NCI-H2081 (cell line): ENCODE measurements at places on chromosomes 6 and 20.

- no peak for DNase-seq
Measured at GRCh38 chr6:39416026-39416425, 93.5 kb upstream of the KCNK16 start.

GRCh38 chr20:16308754-16309153 lies 264.5 kb downstream of the KIF16B start:
- DNase-seq, result no peak

GRCh38 chr20:31933698-31934097 lies 18.1 kb downstream of the PDRG1 start:
- DNase-seq, result no peak

- DNase-seq, result no peak
Measured at GRCh38 chr6:56856036-56856580, 98.8 kb upstream of the BEND6 start.

DNA sequence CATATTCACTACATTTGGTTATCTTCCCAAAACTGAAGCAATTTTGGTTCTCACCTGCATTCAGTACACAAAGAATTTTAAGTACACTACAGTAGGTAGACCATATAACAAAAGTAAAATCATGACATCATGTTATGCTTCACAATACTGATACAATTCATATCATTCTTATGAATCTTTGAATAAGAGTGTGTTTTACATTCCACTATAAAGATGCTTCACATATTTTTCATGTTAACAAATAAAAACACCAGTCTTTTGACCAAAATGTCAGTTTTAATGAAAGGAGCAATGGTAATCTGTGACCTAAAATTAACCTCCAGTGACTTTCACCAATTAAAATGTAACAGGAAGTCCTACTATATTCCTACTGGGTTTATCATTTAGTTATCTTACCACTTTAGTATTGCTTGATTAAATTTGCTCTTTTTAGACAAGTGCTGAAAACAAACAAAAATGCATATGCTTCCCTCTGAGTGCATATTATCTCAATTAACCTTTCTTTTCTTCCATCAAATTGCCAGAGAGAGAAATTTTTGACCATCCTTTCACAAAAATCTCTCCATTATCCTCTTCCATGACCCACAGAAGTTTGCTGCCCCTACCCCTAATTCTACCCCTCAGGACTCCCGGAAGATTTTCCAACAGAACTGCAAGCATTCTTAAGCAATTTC lies 49.3 kb downstream of the PHIP start:
- no peak for DNase-seq

GRCh38 chr6:107323133-107323785 lies 136.1 kb downstream of the PDSS2 start:
- DNase-seq, result no peak

DNA sequence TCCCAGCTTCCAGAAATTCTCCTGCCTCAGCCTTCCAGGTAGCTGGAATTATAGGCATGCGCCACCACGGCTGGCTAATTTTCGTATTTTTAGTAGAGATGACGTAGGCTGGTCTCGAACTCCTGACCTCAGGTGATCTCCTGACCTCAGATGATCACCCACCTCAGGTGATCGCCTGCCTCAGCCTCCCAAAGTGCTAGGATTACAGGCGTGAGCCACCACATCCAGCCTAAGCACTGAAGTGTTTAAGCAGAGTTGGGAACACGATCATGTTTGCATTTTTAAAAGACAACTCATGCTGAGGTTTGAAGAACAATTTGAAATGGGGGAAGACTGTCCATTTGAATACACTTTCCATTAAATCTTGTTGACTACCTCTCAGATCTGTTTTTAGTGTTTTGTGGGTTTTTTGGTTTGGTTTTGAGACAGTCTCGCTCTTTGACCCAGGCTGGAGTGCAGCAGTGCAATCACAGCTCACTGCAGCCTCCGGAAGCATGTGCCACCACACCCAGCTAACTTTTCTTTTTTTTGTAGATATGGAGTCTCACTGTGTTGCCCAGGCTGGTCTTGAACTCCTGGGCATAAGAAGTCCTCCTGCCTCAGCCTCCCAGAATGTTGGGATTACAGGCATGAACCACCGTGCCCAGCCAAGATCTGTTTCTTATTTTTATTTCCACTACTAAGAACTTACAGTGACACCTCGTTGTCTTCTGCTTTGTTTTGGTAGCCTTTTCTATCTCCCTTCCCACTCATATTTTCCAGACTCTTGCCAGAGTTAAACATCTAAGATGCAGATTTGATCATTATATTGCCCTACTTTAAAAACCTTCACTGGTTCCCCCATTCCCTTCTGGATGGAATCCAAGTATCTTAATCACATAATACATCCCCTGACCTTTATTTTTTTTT lies 5.5 kb downstream of the CASP8AP2 start:
- no peak for DNase-seq

DNA sequence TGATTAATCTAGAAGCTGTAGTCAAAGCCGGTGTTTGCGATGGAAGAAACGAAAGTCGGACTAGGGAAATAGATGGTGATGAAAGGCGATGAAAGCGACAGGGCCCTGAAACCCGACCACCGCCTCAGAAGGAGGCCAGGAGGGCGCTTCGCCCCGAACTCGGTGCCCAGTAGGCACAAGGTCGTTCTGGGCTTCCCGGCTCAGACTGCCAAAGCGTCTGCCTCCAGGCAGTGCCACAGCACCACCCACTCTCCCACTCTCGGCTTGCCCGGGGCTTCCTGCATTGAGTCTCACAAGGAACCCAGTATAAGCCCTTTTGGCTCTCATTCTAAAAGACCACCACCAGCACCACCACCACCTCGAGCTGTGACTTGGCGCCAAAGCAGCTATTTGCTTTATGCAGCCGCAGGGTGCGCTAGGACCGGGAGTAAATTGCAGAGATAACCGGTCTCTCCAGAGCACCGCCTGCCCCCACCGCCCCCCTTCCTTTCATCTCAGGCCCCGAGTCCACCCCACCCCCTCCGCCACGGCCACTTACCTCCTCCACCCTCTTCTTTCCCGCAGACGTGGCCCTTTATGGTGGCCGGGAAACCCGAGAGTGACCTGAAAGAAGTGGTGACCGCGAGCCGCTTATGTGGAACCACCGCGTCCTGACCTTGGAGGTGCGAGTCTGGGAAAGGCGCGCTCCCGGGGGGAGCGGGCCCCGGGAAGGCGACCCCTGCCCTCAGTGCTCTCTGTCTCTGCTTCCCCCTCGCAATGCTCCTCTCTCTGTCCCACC lies 2.4 kb downstream of the TCF21 start:
- DNase-seq, result peak; percentile 57

DNA sequence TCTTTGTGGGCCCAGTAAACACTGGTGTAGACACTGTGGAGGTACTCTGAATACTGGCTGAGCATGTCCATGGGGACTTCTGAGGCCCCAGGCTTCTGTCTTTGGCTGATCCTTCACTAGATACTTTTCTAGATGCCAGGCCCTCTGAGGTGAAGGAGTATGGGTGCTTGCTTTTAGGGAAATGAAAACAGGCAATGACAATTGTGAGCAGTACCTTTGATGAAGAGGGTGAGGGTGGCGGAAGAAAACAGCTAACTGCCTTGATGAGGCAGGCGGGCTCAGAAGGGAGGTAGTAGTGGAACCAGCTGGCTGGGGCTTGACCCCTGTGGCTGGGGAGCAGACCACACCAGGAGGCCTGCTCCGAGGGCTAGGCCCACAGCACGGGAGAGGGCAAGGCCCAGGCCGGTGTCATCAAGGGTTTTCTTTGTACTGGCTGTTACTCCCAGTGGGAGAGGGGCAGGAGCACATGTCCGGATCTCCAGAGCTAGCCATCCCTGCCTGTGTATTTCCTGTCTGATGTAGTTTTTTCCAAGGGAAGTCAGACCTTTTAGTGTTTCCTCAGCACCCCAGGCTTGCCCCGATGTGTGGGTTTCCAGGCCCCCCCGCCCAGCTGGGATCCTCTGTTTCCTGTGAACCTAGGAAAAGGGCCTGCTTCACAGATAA lies 3.9 kb downstream of the PLCG1 start:
- DNase-seq, result no peak

- DNase-seq, result no peak
Measured at GRCh38 chr6:8075185-8075584, 11.0 kb upstream of the BLOC1S5 start.

DNA sequence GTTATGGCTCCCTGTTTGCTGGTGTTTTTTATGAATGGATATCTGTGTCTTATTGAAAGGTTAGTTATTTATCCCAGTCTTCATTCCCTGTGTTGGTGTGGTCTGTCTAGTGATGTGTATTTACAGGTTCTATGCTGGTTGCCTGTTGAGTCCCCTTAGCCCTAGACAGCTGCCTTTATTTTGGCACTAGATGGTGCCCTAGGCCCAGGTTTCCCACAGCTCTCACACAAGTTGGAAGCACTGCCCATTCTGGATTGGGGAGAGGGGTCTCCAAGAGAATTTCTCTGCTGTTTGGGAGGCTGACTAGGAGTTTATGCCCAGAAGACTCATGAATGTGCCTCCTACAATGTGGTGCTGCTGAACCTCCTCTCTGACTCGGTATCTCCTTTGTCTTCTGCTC lies 12.4 kb downstream of the GRM1 start:
- DNase-seq, result no peak

DNA sequence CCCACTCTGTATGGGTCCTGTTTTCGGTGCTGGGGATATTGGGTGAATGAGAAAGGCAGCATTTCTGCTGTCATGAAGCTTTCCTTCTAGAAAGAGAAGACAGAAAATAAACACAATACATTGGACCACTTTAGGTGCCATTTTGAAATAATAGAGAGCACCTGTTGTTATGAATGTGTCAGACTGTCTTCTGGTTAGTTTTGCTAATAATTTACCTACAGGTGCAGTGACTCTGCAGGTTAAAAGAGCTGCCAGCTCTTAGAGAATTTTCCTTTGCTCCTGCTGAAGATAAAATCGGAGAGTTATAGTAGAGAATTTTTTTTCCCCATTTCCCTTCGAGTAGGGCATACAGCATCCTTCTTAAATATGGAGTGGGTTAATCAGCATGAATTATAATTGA lies 21.9 kb upstream of the GCLC start:
- no peak for DNase-seq

DNA sequence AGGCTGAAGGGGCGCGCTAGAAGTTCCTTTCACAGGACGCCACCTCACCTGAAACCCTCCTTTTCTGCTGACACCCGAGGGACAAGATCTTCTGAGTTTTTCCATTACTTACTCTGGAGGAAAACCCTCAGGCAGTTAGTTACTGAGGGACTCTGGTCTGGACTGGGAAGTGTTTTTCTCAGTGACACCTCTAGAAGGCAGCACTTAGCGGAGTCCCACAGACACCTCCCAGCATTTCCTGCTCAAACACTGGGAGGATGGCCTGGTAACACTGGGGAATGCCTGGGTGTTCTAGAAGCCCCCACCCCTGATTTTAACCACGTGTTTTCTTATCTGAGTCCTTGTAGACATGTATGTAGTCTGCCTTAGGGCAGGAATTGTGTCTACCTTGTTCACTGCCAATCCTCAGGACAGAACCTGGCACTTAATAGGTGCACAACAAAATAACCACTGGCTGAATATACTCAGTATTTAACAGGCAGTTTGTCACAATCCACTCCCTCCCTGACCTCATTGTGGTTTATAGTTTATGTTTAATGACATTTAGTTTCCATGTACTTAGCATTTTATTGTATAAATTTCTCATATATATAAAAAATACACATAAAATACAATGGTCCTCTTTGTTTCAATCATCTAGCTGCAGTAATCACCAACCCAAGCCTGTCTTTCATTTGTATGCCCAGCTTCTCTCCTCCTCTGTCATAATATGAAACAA lies 4.8 kb downstream of the GSTA3 start:
- no peak for DNase-seq
